ENCODE measurements at places on chromosomes 2 and 18. TPM values are rescaled to one million over a fixed set of nuclear protein-coding genes. Genes with fewer than 3 reads are reported as not detected.

DNA sequence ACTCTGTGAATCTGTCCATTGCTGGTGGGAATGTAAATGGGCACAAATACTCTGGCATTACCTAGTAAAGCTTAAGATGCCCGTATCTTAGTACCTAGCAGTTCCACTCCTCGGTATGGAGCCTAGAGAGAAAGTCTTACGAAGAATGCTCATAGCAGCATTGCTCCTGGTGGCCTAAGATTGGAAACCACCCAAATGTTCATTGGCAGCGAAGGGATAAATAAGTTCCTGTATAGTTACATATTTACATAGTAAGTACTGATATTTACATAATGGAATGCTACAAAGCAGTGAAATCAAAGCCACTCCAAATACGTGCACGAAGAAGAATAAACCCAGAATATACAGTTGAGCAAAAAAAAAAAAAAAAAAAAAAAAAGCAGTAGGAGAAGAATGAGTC lies 46.7 kb upstream of the PDIA6 start:
- DNase-seq, result no peak

GRCh38 chr18:7147399-7147798 lies 29.8 kb upstream of the LAMA1 start:
- no peak for DNase-seq

- DNase-seq, result no peak
Observed at GRCh38 chr2:30932870-30933269, 125.6 kb upstream of the CAPN13 start.

ALPI gene
- not detected for total RNA-seq

DNA sequence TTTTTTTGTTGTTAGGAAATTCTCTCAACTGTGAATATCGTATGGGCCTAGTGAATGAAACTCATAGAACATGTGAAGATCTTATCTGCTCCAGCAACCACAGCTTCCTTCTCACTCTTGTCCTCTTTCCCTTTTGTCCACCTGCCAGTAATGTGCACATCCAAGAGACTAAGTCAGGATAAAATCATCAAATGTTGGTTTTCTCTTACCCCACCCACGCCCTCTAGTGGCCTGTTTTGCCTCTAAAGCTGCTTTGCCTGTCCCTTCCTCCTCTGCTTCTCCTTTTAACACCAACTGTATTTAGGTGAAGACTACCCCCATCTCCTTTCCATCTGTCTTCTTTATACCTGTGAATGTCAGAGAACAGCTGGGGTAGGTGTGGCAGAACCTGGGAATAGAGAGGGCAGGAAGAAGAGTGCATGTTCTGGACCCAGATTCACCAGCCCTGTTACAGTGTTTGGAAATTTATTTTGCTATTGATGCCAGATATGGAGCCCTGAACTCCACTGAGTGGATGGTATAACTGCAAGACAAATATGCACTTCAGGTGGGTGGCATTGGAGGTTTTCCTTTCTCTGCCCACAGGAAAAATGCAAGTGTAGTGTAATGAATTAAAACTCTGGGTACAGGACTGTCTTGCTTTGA lies 8.4 kb upstream of the MGAT5 start:
- DNase-seq, result peak; percentile 89

GRCh38 chr2:113895819-113896563 lies 6.1 kb downstream of the ACTR3 start:
- no peak for DNase-seq

DNA sequence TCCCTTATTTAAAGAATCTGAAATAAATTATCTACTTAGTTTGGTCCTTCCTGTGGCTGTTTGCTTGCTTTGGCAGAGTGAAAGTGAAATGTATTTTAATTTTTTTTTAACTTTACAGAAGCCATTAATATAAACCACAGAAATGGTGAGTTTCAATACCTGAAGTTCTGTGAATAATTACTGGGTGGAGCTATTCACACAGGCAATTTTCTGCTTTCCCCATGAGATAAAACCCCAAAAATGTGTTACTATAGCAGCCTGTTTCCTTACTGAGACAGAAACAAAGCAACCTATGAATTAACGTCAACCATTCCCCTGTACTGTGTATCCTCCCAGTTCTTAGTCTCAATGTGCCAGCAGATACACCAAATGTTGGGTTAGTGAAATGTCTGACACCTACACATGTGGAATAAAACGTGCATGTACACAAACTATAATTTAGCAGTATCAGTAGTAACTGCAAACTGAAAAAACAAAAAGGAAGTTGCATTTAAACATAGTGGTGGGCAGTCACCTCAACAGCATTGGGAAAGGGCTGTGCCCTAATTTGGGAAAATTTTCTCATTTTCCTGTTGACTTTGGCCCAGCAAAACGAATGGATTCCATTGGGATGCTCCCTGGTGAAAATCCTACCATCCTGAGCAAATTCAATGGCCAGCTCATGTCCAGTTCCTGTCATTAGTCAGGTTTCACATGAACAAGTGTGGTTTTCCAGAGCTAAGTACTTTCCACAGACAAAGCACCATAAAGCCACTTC lies 73.1 kb upstream of the RMDN2 start:
- no peak for DNase-seq

ABCB11 gene
- total RNA-seq, result 1.5 TPM
